Naive B cell (primary cell): ENCODE measurements at places on chromosomes 3 and 15. TPM values are rescaled to one million over a fixed set of nuclear protein-coding genes. Genes with fewer than 3 reads are reported as not detected.

Gene ERC2
- not detected for polyA plus RNA-seq

Gene C3orf18
- 6.2 TPM for polyA plus RNA-seq

Gene CPA3
- polyA plus RNA-seq: not detected

Gene CCDC54
- not detected for polyA plus RNA-seq
